ENCODE measurements at places on chromosomes 1 and 21.

- DNase-seq, result no peak
Measured at GRCh38 chr1:33583567-33583966, 111.1 kb downstream of the ZSCAN20 start.

GRCh38 chr1:72892461-72892860 is 610.1 kb upstream of the NEGR1 start:
- DNase-seq, result no peak

- no peak for DNase-seq
Measured at GRCh38 chr1:20183035-20183434, 2.9 kb upstream of the UBXN10 start.

DNA sequence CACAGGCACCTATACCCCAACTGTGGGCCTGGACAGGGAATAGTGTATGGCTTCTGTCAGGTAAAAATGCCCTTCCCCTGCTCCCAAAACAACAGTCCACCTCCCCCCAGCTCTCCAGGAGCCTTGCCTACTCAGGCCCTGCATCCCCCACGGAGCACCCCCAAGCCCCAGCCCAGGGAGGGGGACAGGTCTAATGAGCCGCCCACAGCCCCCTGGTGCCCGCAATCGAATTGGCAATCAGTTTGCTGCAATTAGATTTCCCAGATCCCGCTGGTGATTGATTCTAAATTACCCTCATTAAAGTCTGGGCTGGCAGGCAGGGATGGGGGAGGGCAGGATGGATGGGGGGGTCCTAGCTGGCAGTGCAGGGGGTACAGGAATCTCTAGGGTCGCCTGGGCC is 8.1 kb downstream of the SDC3 start:
- no peak for DNase-seq

DNA sequence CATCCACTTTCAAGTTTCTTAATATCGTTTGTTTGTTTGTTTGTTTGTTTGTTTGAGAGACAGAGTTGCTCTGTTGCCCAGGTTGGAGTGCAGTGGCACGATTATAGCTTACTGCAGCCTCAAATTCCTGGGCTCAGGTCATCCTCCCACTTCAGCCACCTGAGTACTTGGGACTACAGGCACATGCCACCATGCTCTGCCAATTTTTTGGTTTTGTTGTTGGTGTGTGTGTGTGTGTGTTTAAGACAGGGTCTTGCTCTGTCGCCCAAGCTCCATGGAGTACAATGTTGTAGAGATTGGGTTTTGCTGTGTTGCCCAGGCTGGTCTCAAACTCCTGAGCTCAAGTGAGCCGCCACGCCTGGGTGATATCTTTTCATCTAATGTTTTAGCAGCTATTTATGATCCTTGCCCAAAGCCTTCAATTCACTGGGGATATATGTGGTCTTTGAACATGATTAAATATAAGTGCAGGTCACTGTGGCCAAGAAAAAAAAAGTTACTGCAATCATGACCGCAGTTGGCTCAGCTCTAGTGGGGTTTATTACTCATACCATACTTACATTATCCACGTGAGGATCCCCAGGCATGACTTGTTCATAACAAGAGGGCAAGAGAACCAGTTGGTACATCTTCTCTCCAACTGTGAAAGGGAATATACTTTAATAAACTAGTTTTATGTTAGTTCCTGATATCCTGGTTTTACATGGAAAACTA is 8.0 kb downstream of the RRP1B start:
- DNase-seq, result no peak

Data from amniotic stem cell (primary cell).